Activated CD8-positive, alpha-beta T cell treated with anti-CD3 and anti-CD28 coated beads for 36 hours (primary cell): ENCODE measurements at places on chromosomes 6 and 20. TPM values are rescaled to one million over a fixed set of nuclear protein-coding genes. Genes with fewer than 3 reads are reported as not detected.

The XKR7 gene
- not detected for total RNA-seq

The BMP6 gene
- 0.18 TPM for total RNA-seq

The ANKRD66 gene
- total RNA-seq = not detected

The SLC16A10 gene
- 11.5 TPM for total RNA-seq

The TTK gene
- 36.8 TPM for total RNA-seq

The PRICKLE4 gene
- total RNA-seq = not detected

The CCN6 gene
- not detected for total RNA-seq

DNA sequence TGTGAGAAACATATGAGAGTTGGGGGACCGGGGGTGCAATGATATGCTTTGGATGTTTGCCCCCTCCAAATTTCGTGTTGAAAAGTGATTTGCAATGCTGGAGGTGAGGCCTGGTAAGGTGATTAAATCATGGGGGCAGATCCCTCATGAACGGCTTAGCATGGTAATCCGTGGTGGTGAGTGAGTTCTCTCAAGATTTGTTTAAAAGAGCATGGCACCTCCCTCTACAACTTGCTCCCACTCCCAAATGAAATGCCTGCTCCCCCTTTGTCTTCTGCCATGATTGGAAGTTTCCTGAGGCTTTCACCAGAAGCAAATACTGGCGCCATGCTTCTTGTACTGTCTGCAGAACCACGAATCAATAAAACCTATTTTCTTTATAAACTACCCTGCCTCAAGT, 2.5 kb downstream of the DEK start:
- no peaks in the 10 kb centered on the region for H3K27me3 ChIP-seq
- H3K4me3 ChIP-seq = peak overlapping the region; percentile 90
- H3K27ac ChIP-seq = peak overlapping the region; percentile 64
- DNase-seq = no peak

- no peak overlapping the region for H3K27ac ChIP-seq
- H3K4me3 ChIP-seq = no peak overlapping the region
- no peaks in the 10 kb centered on the region for H3K27me3 ChIP-seq
- no peak for DNase-seq
These were observed 936 bp upstream of the TMX4 start for GRCh38 chr20:8020314-8021079.

GRCh38 chr20:35121186-35121585, 25.9 kb downstream of the EDEM2 start:
- no peak for DNase-seq
- no peaks in the 10 kb centered on the region for H3K27me3 ChIP-seq
- H3K27ac ChIP-seq = no peak overlapping the region
- peaks cover 2% of the 10 kb centered on the region for H3K4me1 ChIP-seq

GRCh38 chr6:167107787-167108186, 15.1 kb upstream of the CCR6 start:
- peak; percentile 41 for DNase-seq
- H3K36me3 ChIP-seq = no peaks in the 10 kb centered on the region
- H3K27me3 ChIP-seq = peaks cover 6% of the 10 kb centered on the region

DNA sequence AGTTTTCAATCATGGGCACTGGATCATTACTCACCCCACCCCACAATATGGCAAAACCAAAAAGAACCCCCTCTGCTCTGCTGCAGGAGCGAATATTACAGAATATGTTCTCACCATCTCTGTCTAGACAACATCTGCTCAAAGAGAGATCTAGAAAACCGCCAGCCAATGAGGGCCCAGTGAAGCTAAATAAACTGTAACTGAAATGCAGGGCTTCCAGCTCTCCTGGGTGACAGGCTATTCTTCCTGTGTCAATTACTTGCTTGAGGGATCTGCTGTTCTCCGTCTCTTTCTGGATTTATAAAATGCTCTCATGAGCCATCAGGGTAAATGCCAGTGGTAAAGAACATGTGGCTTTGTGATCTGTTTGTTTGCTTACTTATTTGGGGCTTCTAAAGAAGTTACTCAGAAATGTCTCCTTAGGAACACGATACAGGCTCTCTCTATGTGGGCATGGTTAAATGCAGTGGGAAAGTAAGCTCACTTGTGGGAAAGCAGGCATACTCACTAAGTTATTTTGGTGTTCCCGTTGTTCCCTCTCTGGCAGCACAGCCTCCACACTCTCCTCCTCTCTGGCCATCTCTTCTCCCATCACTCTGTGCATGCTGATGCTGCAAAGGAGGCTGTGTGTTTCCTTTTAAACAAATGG, 44.8 kb downstream of the TTI1 start:
- no peaks in the 10 kb centered on the region for H3K27me3 ChIP-seq
- no peak overlapping the region for H3K4me3 ChIP-seq
- peaks cover 18% of the 10 kb centered on the region for H3K4me1 ChIP-seq
- H3K36me3 ChIP-seq = peaks cover 29% of the 10 kb centered on the region
- DNase-seq = no peak

- DNase-seq = no peak
- H3K36me3 ChIP-seq = no peaks in the 10 kb centered on the region
- H3K27ac ChIP-seq = no peak overlapping the region
- H3K4me3 ChIP-seq = no peak overlapping the region
These were observed 279.6 kb upstream of the SULF2 start for GRCh38 chr20:48064929-48065328.

DNA sequence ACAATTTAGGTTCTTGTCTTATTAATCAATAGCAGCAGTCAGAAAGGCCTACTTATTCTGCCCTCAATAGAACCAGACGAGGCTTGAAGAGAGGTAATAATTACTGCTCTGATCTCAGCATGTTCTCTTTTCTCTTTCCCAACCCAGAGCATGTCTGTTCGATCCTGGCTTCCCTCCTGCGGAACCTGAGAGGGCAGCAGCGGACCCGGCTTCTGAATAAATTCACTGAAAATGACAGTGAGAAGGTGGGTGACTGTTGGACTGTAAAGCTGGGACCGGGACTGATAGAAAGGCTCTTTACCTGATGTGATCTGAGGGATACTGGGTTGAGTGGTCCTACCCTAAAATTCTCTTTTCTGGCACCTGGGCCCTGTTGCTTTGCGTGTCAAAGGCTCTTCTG, 63.0 kb upstream of the VSTM2L start:
- no peak overlapping the region for H3K4me3 ChIP-seq
- H3K27me3 ChIP-seq = no peaks in the 10 kb centered on the region
- DNase-seq = no peak
- H3K27ac ChIP-seq = no peak overlapping the region
- H3K4me1 ChIP-seq = peaks cover 6% of the 10 kb centered on the region

DNA sequence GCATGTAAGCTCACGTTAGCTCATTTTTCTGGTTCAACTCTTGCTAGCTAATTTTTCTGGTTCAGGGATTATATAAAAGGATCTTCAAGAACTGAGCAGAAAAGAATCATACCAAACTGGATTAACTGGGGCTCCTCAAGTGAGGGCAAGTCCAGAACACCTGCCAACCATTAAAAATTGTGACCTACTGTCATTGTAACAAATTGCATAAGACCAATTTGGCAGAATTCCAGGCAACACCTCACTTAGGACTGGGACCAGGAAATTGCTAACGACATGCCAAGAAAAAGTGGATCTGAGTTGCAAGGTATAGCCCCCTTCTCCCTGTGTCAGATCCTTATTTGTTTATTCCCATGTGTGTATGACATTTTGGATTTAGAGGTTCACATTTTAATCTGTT, 216.6 kb downstream of the HIVEP2 start:
- no peaks in the 10 kb centered on the region for H3K36me3 ChIP-seq
- H3K27ac ChIP-seq = no peak overlapping the region
- H3K27me3 ChIP-seq = no peaks in the 10 kb centered on the region

- H3K36me3 ChIP-seq = peaks cover 1% of the 10 kb centered on the region
- H3K27ac ChIP-seq = no peak overlapping the region
- DNase-seq = no peak
- no peaks in the 10 kb centered on the region for H3K27me3 ChIP-seq
- H3K4me1 ChIP-seq = peaks cover 14% of the 10 kb centered on the region
- H3K4me3 ChIP-seq = no peak overlapping the region
These were observed 586.9 kb upstream of the ARID1B start for GRCh38 chr6:156190270-156190669.

- H3K4me3 ChIP-seq = no peak overlapping the region
- no peak for DNase-seq
- H3K4me1 ChIP-seq = no peaks in the 10 kb centered on the region
- no peaks in the 10 kb centered on the region for H3K36me3 ChIP-seq
- H3K27ac ChIP-seq = no peak overlapping the region
These were observed 135.1 kb upstream of the COL21A1 start for GRCh38 chr6:56382416-56382940.

GRCh38 chr20:59825944-59826759, 107.3 kb downstream of the SYCP2 start:
- no peaks in the 10 kb centered on the region for H3K36me3 ChIP-seq
- peaks cover 4% of the 10 kb centered on the region for H3K27me3 ChIP-seq
- no peak for DNase-seq

DNA sequence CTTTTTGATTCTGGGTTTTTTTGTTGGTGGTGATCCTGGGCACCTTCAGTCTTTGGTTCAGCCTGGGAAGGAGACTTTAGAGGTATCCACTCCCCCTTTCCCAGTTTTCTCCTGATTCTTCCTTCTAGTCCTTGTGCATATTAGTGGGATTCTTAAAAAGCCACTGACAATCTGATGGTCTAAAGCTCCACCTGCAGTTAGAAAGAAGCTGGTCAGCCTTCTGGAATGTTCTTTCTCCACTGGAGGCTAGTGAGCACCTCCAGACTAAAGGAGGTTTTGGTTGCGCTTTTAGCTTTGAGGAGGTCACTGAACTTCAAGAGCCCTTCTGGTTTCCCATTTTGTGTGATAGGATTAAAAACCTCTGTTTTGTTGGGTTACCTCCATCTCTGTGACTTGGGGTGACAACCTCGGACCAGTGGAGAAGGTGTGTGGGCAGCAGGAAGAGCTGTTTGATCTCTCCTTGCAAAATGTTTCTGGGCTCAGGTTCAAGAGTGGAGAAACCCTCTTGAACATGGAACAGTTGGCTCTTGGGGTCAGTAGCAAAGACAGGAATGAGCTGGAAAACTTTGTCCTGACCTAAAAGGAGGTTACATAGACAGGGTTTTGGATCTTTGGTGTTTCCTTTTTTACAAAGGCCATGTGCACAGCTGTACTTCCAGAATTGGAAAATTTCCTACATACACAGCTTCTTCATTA, 29.0 kb downstream of the JARID2 start:
- H3K36me3 ChIP-seq = peaks cover 22% of the 10 kb centered on the region
- H3K27ac ChIP-seq = no peak overlapping the region
- H3K27me3 ChIP-seq = no peaks in the 10 kb centered on the region
- H3K4me3 ChIP-seq = no peak overlapping the region

- H3K4me3 ChIP-seq = peak overlapping the region; percentile 72
- peak; percentile 83 for DNase-seq
- H3K27ac ChIP-seq = peak overlapping the region; percentile 90
- H3K36me3 ChIP-seq = peaks cover 20% of the 10 kb centered on the region
- peaks cover 85% of the 10 kb centered on the region for H3K4me1 ChIP-seq
These were observed 7.5 kb downstream of the DIDO1 start for GRCh38 chr20:62918831-62919230.

DNA sequence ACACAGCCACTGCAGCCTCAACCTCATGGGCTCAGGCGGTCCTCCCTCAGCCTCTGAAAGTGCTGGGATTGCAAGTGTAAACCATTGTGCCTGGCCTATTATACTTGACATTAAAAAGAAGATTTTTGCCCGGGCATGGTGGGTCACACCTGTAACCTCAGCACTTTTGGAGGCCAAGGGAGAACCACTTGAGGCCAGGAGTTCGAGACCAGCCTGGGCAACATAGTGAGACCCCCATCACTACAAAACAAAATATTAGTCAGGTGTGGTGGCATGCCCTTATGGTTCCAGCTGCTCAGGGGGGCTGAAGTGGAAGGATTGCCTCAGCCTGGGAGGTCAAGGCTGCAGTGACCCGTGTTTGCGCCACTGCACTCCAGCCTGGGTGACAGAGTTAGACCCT, 42.4 kb downstream of the FAM217A start:
- no peaks in the 10 kb centered on the region for H3K27me3 ChIP-seq
- no peak for DNase-seq
- H3K4me1 ChIP-seq = peaks cover 57% of the 10 kb centered on the region
- peak overlapping the region; percentile 71 for H3K27ac ChIP-seq
- H3K4me3 ChIP-seq = no peak overlapping the region

GRCh38 chr6:161068321-161068741, 76.8 kb downstream of the MAP3K4 start:
- DNase-seq = no peak
- H3K4me3 ChIP-seq = no peak overlapping the region
- peaks cover 13% of the 10 kb centered on the region for H3K36me3 ChIP-seq
- no peaks in the 10 kb centered on the region for H3K27me3 ChIP-seq

- peaks cover 27% of the 10 kb centered on the region for H3K36me3 ChIP-seq
- H3K27me3 ChIP-seq = no peaks in the 10 kb centered on the region
- H3K4me3 ChIP-seq = no peak overlapping the region
- no peak overlapping the region for H3K27ac ChIP-seq
- no peak for DNase-seq
These were observed 18.9 kb downstream of the NCOA7 start for GRCh38 chr6:125809570-125810170.

- H3K36me3 ChIP-seq = peaks cover 4% of the 10 kb centered on the region
- peak overlapping the region; percentile 74 for H3K4me3 ChIP-seq
- peaks cover 33% of the 10 kb centered on the region for H3K4me1 ChIP-seq
These were observed 50.3 kb upstream of the PREP start for GRCh38 chr6:105452924-105453756.

DNA sequence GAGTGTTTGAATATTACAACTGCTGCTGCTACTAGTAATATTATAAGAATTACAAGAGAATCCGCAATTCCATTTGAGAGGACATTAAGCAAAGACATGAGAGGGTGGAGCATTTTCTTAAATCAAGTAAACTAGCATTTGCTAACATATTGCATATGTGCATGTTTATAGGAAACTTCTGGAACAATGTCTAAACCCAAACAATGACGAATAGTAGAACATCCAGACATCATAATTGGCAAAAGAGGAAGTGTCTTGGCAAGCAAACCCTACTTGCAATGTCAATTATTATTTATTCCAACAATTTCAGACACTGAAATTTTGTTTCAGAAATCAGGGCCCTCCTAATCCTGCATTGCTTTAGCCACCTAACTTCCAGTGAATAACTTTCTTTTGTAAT, 1155.3 kb upstream of the GJE1 start:
- H3K27ac ChIP-seq = no peak overlapping the region
- DNase-seq = no peak
- no peaks in the 10 kb centered on the region for H3K27me3 ChIP-seq
- H3K4me1 ChIP-seq = no peaks in the 10 kb centered on the region
- H3K36me3 ChIP-seq = no peaks in the 10 kb centered on the region
- no peak overlapping the region for H3K4me3 ChIP-seq

- peak; percentile 73 for DNase-seq
- H3K27ac ChIP-seq = peak overlapping the region; percentile 66
- H3K36me3 ChIP-seq = peaks cover 8% of the 10 kb centered on the region
- no peaks in the 10 kb centered on the region for H3K27me3 ChIP-seq
- no peak overlapping the region for H3K4me3 ChIP-seq
These were observed 249.4 kb downstream of the ATXN1 start for GRCh38 chr6:16511723-16512489.

- H3K36me3 ChIP-seq = no peaks in the 10 kb centered on the region
- no peak overlapping the region for H3K27ac ChIP-seq
- no peak for DNase-seq
- no peak overlapping the region for H3K4me3 ChIP-seq
These were observed 231.7 kb upstream of the STXBP5 start for GRCh38 chr6:146972546-146972945.
